ENCODE measurements at places on chromosomes 7 and 10.

DNA sequence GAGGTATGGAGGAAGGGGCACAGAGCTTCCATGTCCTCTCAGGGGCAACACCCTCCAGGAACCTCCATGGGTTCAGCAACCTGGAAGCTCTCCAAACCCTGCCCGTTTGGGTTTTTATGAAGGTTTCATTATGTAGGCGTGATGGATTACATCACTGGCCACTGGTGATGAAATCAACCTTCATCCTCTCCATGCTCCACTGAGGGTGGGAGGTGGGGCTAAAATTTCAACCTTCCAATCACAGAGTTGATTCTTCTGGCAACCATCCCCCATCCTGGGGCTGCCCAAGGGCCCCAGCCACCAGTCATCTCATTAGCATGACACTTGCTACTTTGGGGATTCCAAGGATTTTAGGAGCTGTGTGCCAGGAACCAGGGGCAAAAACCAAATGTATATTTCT, 90.1 kb downstream of the TEX36 start:
- DNase-seq, result no peak

GRCh38 chr7:132604121-132604520, 27.9 kb upstream of the PLXNA4 start:
- no peak for DNase-seq

DNA sequence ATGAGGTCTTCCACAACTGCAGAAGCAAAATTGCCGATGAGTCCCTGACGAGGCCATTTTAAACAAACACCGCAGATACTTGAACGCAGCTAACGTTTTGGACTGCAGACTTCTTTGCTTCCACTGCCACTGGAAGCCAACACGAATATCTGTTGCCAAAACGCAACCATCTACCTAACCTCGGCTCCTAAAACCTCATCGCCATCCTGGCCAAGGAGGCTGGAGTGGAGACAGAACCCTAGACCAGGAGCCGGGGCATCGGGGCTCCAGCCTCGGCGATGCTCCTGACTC, 493 bp downstream of the WDR91 start:
- no peak for DNase-seq

GRCh38 chr7:47347346-47347745, 234.6 kb downstream of the TNS3 start:
- no peak for DNase-seq

GRCh38 chr7:148041156-148041555, 549.4 kb upstream of the C7orf33 start:
- DNase-seq, result no peak

DNA sequence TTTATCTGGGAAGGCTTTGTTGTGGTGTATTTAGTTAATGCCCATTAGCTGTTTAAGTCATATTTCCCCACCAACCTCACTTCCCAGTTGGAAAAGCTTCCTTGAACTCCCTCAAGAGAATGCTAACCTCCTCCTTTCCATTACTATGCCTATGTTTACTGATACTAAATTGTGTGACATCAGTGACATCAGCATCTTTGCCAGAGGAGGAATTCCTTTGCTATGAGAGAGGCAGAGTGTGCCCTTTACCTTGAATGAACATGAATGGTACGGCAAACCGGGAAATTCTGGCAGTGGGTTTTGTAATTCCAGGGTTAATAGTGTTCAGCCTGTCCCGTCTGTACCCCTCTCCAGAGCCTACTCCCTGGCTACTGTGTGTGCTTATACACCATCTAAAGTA, 22.1 kb upstream of the GLCCI1 start:
- no peak for DNase-seq

- DNase-seq, result no peak
Measured at GRCh38 chr10:88995156-88995876, 4.7 kb downstream of the FAS start.

GRCh38 chr7:78395298-78396036, 596.9 kb downstream of the PHTF2 start:
- DNase-seq, result no peak

DNA sequence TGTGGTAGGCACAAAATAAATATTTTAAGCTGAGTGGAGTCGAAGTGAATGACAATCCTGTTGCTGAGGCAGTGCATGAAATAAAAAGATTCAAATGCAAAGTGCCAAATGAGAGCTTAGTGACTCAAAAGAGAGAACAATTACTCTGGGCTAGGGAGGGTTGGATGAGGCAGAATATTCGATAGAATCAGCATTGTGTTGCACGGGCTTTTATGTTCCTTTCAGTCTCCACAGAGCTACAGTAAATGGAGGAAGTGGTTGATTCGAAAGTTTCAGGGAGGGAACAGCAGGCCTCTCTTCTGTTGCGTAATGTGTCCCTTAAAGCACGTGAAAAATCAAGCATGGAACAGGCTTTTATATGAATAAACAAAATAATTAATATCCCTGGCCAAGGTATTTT, 599.3 kb upstream of the CELF2 start:
- DNase-seq, result no peak

- no peak for DNase-seq
Measured at GRCh38 chr7:17307558-17307957, 9.1 kb downstream of the AHR start.

DNA sequence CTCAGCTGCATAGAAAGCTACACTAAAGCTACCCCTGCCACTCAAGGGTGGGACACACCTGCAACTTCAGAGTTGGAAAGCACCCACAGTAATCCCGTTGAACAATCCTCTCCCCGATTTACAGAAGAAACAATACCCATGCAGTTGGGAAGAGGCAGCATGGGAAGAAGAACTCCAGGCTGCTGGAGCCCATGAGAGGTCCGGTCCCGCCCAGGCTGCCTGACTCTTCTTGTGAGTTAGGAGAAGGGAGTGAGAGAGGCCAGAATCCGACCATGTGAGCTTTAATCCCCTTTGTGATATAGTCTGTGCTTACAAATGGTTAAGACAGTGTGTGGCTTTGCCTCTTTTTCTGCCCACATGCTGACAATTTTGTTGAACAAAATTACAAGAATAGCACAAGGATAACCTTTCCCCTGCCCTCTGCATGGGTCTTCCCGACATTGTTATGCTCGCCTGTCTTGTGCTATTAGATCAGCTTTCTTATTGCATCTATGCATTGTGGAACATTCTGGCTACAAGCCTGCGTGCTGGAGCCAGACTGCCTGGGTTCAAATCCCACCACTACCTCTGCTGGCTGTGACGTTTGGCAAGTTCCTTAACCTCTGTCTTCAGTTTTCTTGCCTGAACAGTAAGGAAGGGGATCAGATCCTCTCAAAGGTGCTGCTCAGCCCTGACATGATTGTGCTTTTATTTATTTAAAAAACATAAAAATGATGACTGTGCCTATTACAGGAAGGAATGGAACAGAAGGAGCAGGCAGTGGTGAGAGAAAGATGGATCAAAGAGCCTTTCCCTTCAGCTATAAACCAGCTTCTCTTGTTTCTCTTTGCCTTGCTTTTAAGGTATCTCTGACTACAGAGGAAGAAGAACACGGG, 56.0 kb downstream of the BPGM start:
- DNase-seq, result no peak

DNA sequence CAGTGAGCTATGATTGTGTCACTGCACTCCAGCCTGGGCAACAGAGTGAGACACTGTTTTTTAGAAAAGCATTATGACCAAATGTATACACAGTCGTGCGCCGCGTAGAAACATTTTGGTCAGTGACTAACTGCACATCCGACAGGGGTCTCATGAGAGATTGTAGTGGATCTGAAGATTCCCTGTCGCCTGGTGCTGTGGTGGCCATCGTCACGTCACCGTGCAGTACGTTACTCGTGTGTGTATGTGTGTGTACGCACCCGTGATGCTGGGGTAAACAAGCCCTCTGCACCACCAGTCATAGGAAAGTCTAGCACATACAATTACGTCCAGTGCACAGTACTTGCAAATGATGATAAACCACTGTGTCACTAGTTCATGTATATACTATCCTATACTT, 109.4 kb downstream of the ELFN1 start:
- DNase-seq, result no peak

- peak; percentile 59 for DNase-seq
Measured at GRCh38 chr10:70576803-70577517, 25.6 kb downstream of the PRF1 start.

GRCh38 chr10:72574636-72575035, 51.2 kb downstream of the MICU1 start:
- DNase-seq, result no peak

GRCh38 chr7:74542558-74543117, 88.9 kb downstream of the GTF2IRD1 start:
- no peak for DNase-seq

GRCh38 chr7:99843808-99844207, 16.0 kb downstream of the CYP3A43 start:
- DNase-seq, result peak; percentile 24

DNA sequence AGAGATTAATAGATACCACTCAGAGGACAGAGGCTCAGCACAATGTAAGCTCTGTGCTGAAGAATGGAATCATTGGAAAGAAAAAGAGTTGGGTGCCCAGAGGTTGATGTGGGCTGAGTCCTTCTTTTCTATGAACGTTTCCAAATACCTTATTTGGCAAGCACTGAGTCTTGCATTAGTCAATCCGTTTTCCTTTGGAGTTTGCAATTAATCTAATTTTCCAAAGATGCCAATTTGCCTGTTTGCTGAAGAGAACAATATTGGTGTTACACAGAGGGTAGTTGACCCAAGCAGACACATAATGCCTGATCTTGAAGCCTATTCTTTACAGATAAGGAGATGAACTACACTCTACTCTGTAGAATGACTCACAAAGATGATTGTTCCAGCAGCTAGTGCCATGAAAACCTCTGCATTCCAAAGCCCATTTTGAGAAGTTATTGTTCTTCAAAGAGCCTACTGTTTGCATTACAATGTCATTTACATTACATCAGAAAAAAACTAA, 55.4 kb upstream of the MET start:
- DNase-seq, result no peak

GRCh38 chr10:33800545-33800944, 466.1 kb upstream of the NRP1 start:
- DNase-seq, result no peak

DNA sequence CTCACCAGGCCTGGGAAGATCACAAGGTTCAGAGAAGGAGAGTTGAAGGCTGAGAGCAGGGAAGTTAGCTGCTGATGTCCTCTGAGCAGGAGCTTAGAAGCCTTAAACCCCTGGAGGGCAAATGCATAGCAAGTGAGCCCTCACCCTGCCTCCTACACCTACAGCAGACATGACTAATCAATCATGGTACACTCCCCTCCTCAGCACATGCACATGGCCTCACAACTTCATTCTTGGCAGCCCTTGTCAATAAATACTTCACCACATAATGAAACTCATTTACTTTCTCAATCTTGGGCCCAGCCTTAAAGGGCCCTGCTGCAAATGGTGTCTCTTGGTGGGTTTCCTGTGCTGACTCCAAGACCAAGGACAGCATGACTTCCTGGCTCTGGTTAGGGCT, 12.9 kb downstream of the MMRN2 start:
- DNase-seq, result no peak

DNA sequence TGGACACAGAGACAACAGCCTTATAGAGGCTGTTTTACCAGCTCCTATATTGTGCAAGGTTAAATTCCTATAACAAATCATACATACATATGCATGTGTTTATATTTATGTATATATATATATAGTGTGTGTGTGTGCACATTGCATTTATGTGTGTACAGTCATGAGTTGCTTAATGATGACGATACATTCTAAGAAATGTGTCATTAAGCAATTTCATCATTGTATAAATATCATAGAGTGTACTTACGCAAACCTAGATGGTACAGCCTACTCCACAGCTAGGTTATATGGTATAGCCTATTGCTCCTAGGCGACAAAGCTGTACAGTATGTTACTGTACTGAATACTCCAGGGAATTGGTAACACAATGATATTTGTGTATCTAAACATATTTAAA, 30.1 kb upstream of the TNKS2 start:
- no peak for DNase-seq

GRCh38 chr10:100637785-100638184, 102.0 kb downstream of the HIF1AN start:
- peak; percentile 36 for DNase-seq

DNA sequence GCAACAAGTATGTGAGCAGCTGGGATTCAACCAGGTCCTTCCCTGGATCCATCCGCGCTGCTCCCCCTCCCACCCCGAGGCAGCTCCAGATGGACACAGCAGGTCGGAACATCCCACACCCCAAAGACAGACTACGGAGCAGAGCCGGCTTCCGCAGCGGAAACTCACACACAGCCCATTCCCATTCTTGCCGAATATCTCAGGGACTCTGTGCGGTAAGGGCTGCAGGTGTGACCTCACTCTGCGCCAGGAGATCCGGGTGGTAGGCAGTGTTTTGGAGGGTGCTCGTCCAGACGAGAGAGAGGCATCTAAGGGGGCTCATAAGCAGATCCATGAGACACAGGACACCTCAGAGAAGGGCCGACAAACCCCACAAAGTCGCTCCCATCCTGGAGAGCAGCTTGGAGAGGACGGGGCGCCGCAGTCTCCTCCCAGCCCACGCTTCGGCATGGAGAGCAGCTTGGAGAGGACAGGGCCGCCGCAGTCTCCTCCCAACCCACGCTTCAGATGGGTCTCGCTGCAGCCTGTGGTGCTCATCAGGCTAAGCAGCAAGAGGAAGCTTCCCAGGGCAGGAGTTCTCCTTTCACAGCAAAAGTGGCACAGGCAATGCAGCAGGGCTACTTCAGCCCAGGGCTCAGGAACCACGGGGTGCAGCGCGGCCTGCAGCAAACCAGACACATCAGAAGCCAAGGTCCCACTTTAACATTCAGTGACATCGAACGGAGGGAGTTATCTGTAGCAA, 179.9 kb downstream of the DIP2C start:
- no peak for DNase-seq

GRCh38 chr10:93080350-93081046, 6.8 kb downstream of the CYP26A1 start:
- DNase-seq, result peak; percentile 91

DNA sequence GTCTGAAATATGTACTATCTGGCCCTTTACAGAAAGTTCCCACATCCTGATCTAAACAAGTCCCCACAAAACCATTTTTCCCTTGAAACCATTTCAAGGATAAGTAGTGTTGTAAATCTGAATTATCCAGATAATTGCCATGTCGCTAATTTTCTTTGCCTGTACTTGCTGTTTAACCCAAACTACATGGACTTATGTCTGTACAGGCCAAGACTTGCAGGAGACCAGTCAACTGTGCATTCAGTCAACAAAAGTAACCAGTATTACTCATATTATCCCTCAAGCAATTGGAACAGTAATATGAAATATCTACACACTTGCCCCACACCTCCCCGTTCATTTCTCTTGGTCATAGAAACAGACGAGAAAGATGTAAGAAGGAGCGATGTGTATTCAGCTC, 347.8 kb upstream of the NFE2L3 start:
- DNase-seq, result no peak

- no peak for DNase-seq
Measured at GRCh38 chr10:99304862-99305229, 24.3 kb upstream of the CNNM1 start.

- no peak for DNase-seq
Measured at GRCh38 chr7:68684996-68685395, 913.3 kb upstream of the AUTS2 start.

DNA sequence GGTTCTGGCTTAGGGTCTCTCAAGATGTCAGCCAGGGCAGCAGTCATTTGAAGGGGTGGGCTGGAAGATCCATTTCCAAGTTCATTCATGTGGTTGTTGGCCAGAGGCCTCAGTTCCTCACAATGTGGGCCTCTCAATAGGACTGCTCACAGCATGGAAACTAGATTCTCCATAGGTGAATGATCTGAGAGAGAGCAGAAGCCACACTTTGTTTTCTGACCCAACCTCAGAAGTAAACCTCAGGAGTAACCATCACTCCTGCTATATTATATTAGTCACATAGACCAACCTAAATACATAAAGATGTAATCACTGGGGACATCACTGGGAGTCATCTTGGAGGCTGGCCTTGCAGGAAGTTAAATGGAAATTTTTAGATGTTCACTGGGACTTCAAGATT, 42.2 kb downstream of the GBF1 start:
- DNase-seq, result no peak
